IgD-negative memory B cell (primary cell): ENCODE measurements at places on chromosomes 12 and 14. TPM values are rescaled to one million over a fixed set of nuclear protein-coding genes. Genes with fewer than 3 reads are reported as not detected.

MORN3 gene
- polyA plus RNA-seq = 0.24 TPM

PTCSC3 gene
- polyA plus RNA-seq = not detected

ALDH1L2 gene
- polyA plus RNA-seq = 0.10 TPM

SLC15A5 gene
- not detected for polyA plus RNA-seq

HOXC5 gene
- not detected for polyA plus RNA-seq

NELL2 gene
- 5.2 TPM for polyA plus RNA-seq

KRT72 gene
- not detected for polyA plus RNA-seq

GMFB gene
- 17.8 TPM for polyA plus RNA-seq

RPS6KL1 gene
- 1.4 TPM for polyA plus RNA-seq

KRT74 gene
- not detected for polyA plus RNA-seq

ST8SIA1 gene
- polyA plus RNA-seq = not detected

LAG3 gene
- 0.88 TPM for polyA plus RNA-seq

TDRD9 gene
- polyA plus RNA-seq = 2.0 TPM

MMP17 gene
- polyA plus RNA-seq = 3.4 TPM

CACNA2D4 gene
- polyA plus RNA-seq = 2.0 TPM

MIP gene
- not detected for polyA plus RNA-seq

CLEC4D gene
- polyA plus RNA-seq = not detected

DUSP16 gene
- 0.30 TPM for polyA plus RNA-seq

TMEM233 gene
- not detected for polyA plus RNA-seq

DDX23 gene
- polyA plus RNA-seq = 51.8 TPM

MYO1A gene
- not detected for polyA plus RNA-seq
